ENCODE measurements at places on chromosomes 4 and X.
A peak's percentile ranks its signal among the peaks of the same experiment; 100 is the strongest.

- no peak for DNase-seq
These were observed 417.6 kb upstream of the MAOA start for GRCh38 chrX:43238461-43238945.

- no peak for DNase-seq
These were observed 6.8 kb downstream of the MSX1 start for GRCh38 chr4:4866124-4866865.

DNA sequence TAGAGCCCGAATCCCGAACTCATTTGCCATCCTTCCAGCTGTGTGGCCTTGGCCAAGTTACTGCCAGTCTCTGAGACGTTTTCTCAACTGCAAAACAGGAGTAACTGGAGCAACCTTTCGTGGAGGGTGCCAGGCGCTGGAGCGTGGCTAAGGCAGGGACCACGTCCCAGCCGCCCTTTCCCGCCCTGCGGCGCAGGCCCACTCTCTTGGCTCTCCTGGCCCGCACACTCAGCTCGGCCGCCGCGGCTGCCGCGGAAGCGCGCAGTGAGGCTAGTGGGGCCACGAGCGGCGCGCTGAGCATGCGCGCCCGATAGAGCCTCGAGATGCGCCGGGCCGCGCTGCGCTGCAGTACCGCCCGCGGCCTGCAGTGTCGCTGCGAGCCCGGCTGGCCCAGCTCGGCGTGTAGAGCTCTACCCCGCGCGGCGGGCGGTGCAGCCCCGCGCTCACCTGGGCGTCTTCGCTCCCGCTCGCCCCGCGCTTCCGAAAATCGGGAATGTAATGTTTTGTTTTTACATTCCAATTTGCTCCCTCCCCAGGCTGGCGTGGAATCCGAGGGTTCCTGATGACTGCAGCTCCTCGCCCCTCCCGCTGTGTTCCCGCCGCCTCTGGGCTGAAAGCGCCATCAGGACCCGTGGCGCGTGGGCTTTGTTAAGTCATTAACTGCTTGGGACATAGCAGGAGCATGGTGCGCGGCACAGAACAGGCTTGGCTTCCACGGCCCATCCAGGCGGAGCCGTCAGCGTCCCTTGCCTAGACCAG, 4.0 kb upstream of the ZNF518B start:
- peak; percentile 86 for DNase-seq

DNA sequence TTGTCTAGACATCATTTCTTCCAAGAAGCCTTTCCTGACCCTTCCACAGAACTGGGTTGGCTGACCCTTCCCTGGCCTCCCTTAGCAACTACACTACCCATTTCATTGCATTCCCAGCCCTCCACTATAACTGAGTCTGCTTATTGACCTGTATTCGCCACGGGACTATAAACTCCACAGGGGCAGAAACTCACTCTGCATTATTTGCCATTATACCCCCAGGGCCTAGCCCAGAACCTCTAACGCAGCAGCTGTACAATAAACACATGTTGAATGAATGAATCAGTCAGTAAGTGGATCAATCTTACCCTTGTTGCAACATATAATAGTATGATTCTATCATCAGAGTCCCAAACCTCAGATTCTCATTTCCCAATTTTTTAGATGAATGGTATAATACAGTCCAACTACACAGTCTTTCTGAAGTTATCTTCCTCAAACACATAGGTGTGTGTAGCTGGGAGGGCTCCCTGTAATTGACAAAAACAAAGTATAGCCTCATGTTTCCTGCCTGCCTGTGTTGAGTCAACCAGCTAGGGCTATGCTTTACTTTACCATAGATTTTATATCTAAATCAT, 209.3 kb downstream of the CHIC2 start:
- DNase-seq, result no peak

DNA sequence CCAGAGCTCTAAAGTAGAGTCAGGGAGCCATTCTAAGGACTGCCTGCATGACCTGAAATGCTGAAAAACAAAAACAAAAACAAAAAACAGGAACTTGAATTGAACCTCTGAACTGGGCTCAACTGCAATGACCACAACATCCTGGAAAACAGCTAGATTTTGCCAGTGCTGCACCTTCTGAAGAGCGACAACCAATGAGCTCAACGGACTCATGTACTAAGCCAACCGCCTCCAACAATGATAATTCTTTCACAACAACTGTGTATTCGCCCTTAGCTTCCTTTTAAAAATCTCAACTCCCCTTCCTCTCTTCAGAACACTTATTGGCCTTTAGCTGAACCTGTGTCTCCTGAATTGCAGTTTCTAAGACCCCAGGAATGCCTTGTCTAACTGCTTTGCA, 69.8 kb downstream of the HAUS3 start:
- no peak for DNase-seq

- DNase-seq, result peak; percentile 3
These were observed 57.7 kb upstream of the PASD1 start for GRCh38 chrX:151505796-151506195.

GRCh38 chrX:51456246-51456645, 40.1 kb downstream of the NUDT11 start:
- no peak for DNase-seq

GRCh38 chr4:5758741-5759140, 47.7 kb downstream of the EVC start:
- no peak for DNase-seq

DNA sequence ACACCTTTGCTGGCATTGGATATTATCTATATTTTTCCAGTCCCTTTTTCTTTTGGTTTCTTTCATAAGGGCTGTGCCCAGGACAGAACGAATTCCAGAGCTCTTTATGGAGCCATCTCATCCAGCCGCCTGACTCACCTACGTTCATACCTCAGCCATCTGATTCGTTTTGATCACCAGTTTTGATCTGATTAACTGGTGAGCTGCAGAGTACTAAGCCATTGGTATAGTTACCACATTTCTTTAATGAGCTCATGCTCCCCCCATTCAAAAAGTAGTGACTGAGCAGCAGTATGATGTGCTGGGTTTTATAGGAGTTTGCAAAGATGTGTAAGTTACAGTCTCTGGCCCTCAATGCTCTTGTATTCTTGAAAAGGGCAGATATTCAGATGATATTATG, 43.0 kb upstream of the CDKN2AIP start:
- no peak for DNase-seq

GRCh38 chr4:39947417-39947816, 30.3 kb downstream of the PDS5A start:
- DNase-seq, result no peak

GRCh38 chr4:158823461-158823873, 54.6 kb downstream of the FNIP2 start:
- no peak for DNase-seq

DNA sequence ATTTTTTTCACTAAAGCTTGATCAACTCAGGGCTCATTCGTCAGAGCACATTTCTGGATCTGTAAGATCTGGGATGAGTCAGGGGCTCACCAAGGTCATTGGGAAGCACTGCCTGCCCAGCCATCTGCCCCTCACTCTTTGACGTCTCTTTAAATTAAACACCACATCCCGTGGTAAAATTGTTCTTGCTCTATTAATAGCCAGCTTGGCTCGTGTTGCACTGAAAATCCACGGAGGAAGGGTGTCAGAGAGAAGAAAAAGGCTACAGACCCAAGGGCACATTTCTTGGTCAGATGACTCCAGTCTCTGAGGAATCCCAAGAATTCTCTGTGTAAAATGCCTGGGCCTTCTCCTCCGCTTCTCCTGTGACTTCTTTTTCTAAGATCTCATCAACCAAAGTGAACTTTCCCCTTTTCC, 45.7 kb upstream of the GATB start:
- DNase-seq, result no peak

DNA sequence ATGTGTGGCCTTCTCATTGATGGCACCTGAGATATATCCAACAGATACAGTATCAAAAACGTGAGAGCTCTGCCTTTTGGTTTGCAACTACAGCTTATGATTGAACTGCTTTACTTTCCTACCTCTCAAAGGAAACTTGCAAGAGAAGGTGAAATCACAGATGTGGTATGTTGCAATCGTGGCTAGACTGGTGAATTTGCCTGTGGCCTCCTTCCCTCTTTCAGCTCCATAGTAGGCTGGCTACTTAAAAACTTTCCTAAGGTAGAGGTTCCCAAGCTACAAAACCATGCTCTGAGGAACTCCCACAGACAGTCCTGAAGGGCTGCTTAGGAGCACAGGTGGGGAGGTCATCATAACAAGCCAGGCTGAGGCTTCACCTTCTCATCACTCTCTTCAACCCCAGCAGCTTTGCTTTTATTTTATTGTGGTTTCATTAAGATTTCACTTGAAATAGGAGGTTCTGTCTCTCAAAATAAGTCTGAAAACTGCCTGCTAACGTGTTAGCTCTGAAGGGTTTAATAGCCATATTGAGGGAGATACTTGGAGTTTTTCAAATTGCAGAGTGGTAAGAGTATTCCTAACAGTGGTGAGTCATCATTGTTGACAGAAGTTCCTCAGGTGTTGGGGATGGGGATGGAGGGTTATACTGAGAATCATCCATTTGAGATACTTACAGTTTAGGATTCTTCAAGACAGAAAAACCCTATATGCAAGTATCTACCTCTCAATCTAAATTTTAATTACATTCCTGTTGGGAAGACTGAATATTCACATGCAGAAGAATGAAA, 93.5 kb upstream of the UCP1 start:
- DNase-seq, result no peak

DNA sequence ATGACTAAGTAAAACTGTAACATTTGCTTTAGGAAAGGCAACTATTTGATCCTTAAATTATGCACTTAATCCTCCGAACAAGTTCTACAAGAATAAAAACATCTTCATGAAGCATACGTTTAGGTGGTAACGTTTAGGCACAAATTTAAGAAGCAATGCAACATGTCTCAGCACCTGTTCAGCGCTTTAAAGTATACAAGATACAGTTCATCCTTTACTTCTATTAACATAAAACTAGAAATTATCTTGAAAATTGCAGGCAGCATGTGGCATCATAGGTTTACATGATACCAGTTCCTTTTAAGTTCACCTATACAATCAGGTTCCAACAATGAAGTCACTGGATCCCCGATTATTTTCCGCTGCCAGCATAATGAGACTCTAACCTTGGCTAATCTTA, 1.5 kb downstream of the PLA2G12A start:
- DNase-seq, result no peak

GRCh38 chr4:117755438-117755837, 278.8 kb upstream of the NDST3 start:
- DNase-seq, result no peak

DNA sequence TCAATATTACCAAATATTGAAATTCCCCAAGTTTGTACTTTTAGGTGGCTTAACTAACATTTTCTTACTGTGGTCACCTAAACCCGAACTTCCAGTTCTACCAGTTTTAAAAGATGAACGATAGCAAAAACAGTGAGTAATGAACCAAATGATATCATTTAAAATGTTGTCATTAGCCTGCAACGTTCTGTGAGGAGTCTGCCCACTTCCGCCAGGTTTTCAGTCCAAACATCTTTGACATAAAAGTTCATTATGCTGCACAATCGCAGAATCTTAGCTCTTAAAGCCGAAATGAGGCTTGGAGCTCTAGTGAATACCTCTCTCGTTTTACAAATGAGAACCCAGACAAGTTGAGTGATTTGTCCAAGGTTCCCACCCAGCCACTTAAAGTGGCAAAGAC, 762 bp downstream of the PIGA start:
- no peak for DNase-seq

DNA sequence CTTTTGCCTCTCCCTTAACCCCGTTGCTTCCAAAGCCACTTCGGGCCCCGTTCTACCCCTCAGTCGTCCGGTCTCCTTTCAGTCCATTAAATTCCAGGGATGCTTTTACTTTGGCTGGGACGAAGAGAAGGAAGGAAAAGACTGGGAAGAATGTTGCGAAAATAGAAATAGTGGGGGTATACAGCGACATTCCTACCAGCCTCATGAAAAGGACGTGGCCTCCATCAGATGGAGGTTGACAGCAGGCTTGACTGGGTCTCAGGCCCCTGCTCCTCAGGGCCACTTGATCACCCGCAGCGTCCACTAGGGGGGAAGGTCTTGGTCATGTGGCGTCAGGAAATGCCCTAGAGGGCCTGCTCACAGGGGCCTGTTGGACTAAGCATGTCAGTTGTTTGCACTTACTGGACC, 657 bp upstream of the ANKRD50 start:
- no peak for DNase-seq

- DNase-seq, result no peak
These were observed 172.0 kb downstream of the CFAP299 start for GRCh38 chr4:80507507-80507906.

- no peak for DNase-seq
These were observed 118.5 kb upstream of the PSAPL1 start for GRCh38 chr4:7553280-7553679.

GRCh38 chr4:17286752-17287460, 225.0 kb downstream of the QDPR start:
- no peak for DNase-seq

GRCh38 chr4:143558823-143559756, 45.6 kb downstream of the SMARCA5 start:
- peak; percentile 35 for DNase-seq

- DNase-seq, result no peak
These were observed 64.2 kb downstream of the TET2 start for GRCh38 chr4:105210916-105211315.

DNA sequence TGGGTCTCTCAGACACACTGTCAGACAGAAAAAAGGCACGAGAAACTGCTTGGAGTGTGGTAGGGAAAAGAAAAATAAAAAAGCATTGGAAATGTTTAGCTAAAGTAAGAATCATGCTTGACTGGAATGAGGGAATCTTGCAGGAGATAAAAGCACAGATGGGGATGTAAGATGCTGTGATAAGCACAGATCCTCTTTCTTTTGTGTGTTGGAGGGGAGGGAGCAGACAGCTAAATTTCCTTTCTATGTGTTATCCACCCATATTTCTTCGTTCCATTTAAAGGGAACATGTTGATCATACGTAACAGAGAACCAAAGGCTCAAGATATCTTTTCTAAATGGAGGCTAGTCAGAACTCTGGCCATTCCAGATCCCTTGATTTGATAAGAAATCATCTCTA, 614.0 kb upstream of the LCORL start:
- DNase-seq, result no peak

GRCh38 chr4:43882470-43882869, 566.1 kb downstream of the KCTD8 start:
- no peak for DNase-seq

DNA sequence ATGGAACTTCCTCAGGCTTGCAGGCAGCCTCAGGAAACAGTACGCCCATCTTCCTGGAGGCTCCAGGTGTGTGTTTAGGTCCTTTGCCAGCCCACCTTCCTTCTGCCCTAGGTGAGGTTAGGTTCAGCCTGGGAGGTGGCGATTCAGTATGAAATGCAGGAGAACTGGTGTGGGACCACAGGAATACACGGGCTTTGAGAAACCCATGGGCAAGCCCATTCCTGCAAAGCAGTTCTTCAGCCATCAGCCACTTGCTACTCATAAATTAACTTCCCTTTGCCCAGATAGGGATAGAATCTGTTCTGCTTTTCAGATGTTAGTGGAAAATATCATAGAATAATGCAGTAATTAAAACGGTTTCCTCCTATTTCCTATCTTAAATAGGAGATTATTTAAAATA, 32.2 kb downstream of the TBC1D14 start:
- DNase-seq, result no peak

- no peak for DNase-seq
These were observed 24.4 kb downstream of the TSPAN5 start for GRCh38 chr4:98634061-98634460.

GRCh38 chrX:43108828-43109227, 330.9 kb upstream of the PPP1R2C start:
- DNase-seq, result no peak

Measured in GM12891 (cell line).